CD14-positive monocyte (primary cell): ENCODE measurements at places on chromosomes 2 and 18. TPM values are rescaled to one million over a fixed set of nuclear protein-coding genes. Genes with fewer than 3 reads are reported as not detected.
A peak's percentile ranks its signal among the peaks of the same experiment; 100 is the strongest.

Gene SERPINB2
- 14.3 TPM for polyA plus RNA-seq

Gene DIPK1C
- polyA plus RNA-seq: not detected

Gene LYPD6B
- polyA plus RNA-seq: not detected

GRCh38 chr2:64946769-64947247, 42.4 kb upstream of the SLC1A4 start:
- H3K4me3 ChIP-seq: no peak overlapping the region
- H3K4me1 ChIP-seq: peaks cover 63% of the 10 kb centered on the region
- no peaks in the 10 kb centered on the region for H3K27me3 ChIP-seq
- peak overlapping the region; percentile 58 for H3K27ac ChIP-seq

DNA sequence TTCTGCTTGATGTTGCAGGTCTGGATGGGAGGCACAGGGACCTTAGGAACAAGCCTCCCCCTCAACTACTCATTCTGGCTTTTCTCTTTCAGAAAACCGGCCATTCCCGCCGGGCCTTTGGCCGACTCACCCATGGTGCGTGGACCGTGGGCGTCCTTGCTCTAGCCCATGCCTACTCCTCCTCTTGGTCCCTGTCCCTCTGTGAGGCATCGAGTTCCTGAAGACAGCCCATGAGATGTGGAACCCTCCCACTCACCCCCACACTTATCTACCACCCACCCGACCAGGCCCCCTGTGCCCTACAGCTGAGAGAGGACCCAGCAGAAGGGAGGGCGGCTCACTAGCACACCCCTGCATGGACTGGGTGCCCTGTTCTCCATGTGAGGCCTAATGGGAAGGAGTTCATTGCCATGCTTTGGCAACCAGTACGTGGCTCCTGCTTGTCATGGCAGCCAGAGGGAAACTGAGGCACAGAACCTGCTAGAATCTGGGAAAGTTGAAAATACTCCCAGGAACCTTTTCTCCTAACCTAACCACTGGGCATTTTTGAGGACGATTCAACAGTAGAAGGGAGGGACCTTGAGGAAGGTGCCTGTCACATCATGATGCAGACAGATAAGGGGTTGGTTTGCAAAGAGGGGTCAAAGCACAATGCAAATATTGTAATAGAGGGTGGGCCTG, 8.5 kb downstream of the SPEG start:
- no peak overlapping the region for H3K27ac ChIP-seq
- no peak overlapping the region for H3K4me3 ChIP-seq
- H3K27me3 ChIP-seq: peaks cover 20% of the 10 kb centered on the region
- no peaks in the 10 kb centered on the region for H3K36me3 ChIP-seq
- no peak for DNase-seq
